Foreskin keratinocyte (primary cell): ENCODE measurements at places on chromosomes 13 and 19. TPM values are rescaled to one million over a fixed set of nuclear protein-coding genes. Genes with fewer than 3 reads are reported as not detected.

Gene ZNF799
- 3.1 and 3.2 TPM in 2 replicates for total RNA-seq

DNA sequence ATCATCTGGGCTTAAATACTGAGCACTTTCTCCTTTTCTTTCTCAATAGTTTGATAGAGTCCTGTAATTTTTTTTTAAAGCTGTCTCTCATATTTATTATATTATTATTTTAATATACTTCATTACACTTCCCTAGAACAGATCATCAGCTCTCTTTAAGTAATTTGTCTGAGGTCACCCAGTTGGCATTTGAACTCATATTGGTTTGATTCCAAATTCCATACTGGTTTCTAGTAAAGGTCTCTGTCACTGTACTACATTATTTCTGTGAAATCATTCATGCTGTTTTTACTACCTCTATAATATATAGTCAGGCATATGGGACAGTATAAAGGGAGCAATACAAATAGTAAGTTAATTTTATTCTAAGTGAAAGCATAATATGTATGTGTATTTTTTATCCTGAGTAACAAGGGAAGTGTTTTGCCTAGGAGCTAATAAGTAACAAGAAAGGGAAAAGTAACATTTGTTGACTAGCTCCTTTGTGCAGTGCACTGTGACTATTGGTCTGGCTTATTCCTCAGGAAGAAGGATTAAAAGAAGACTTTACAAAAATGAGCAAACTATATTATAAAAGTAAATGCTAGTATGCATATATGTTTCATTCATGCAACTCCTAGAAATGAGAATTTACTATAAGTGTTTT lies 14.3 kb downstream of the LPAR6 start:
- DNase-seq = no peak

DNA sequence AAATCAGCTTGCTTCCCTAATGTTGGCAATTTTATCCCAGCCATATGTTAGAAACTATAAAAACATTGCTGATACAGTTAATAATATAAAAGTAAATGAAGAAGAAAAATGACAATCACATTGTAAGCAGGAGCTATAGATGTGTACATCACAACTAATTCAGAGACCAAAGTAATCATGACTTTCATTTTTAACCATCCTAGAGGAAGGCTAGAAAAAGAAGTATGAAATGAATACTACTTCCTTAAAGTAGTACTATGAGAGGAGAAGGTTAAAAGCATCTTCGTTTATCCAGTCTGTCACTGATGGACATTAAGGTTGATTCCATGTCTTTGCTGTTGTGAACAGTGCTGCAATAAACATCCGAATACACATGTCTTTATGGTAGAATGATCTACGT lies 135.5 kb downstream of the IRS2 start:
- DNase-seq = no peak

GRCh38 chr19:30340771-30341561 lies 31.2 kb upstream of the ZNF536 start:
- DNase-seq = no peak

- no peak for DNase-seq
Observed at GRCh38 chr19:49132974-49133609, 13.7 kb downstream of the PPFIA3 start.

DNA sequence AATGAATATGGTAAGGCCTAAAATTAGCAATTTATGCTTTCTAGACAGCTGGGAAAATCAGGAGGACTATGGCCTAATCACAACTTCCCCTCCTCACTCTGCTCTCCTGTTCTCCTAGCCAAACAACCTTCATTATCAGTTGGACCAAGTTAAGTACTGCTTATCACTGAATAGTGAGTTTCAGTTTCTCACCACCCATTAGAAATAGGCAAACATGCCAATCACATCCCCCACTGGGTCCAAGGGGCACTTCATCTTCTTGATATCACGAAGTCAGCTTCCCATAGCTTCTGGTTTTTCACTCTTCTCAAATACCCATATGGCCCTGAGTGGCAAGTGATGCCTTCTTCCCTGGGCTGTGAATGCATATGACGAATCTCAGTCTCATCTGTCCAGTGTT lies 689.6 kb downstream of the SLITRK5 start:
- DNase-seq = no peak

GRCh38 chr13:45337803-45338202 lies 3.2 kb downstream of the TPT1 start:
- DNase-seq = no peak

DNA sequence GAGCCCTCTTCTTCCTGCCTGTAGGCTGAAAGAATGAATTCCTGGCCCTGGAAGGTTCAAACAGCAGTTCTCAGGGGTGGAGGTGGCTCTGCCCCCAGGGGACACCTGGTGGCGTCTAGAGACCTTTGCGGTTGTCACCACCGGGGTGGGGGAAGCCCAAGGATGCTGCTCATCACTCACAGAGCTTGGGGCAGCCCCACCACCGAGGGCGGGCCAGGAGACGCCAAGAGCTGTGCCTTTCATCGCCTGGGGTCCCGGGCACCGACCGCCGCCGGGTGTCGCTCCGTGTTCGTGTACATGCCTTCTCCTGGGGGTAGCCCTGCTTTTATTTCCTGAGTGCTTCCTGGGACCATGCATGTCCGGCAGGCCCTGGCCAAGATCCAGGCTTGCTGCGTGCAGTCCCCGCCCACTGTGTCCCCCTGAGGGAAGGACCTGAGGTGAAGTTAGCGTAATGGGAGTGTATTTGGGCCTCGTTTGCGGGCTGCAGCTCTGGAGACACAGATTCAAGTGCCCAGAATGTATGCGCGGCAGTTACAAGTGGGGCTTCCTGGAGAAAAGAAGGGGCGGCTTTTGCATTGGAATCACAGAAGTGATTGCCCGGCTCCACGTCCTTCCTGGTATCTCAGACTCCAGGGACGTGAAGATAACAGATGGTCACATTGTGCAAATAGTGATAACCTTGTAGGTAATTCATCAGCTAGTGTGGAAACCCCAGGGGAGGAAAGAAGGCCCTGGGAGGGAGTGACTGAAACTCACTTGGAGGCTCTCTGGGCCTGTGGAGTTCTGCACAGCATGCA lies 7.8 kb downstream of the DOT1L start:
- DNase-seq = no peak

GRCh38 chr19:11247391-11247790 lies 8.0 kb downstream of the ANGPTL8 start:
- DNase-seq = no peak

GRCh38 chr19:41997121-41997850 lies 3.3 kb upstream of the ATP1A3 start:
- DNase-seq = peak; percentile 21

GRCh38 chr19:11288349-11288748 lies 7.6 kb upstream of the TSPAN16 start:
- DNase-seq = no peak

GRCh38 chr13:22690756-22691155 lies 490.0 kb upstream of the SGCG start:
- DNase-seq = no peak
